Glutamatergic neuron (in vitro differentiated cells): ENCODE measurements at places on chromosomes 6 and 20. TPM values are rescaled to one million over a fixed set of nuclear protein-coding genes. Genes with fewer than 3 reads are reported as not detected.

SPATS1 gene
- total RNA-seq: not detected

C6orf132 gene
- 0.25 TPM for total RNA-seq

TSPO2 gene
- not detected for total RNA-seq

IPCEF1 gene
- total RNA-seq: 0.61 TPM

THBD gene
- not detected for total RNA-seq

ME1 gene
- total RNA-seq: 3.5 TPM

TP53INP2 gene
- 178 TPM for total RNA-seq

HEY2 gene
- 2.1 TPM for total RNA-seq

SRF gene
- total RNA-seq: 20.7 TPM

CST4 gene
- not detected for total RNA-seq

SNAP91 gene
- total RNA-seq: 52.4 TPM

PCK1 gene
- not detected for total RNA-seq

PSORS1C2 gene
- total RNA-seq: 0.49 TPM

CYP21A2 gene
- 0.64 TPM for total RNA-seq

FBXO5 gene
- 6.2 TPM for total RNA-seq
